Right lobe of liver (tissue), 6 donors: ENCODE measurements at places on chromosomes 13 and 19. TPM values are rescaled to one million over a fixed set of nuclear protein-coding genes. Genes with fewer than 3 reads are reported as not detected.
A peak's percentile ranks its signal among the peaks of the same experiment; 100 is the strongest.

- no peaks in the 10 kb centered on the region for H3K4me1 ChIP-seq
- no peaks in the 10 kb centered on the region for H3K27me3 ChIP-seq
Observed at GRCh38 chr13:79604752-79605151, 123.8 kb downstream of the NDFIP2 start.

GRCh38 chr19:45016388-45017314, 15.4 kb downstream of the RELB start:
- H3K27me3 ChIP-seq = no peaks in the 10 kb centered on the region
- H3K36me3 ChIP-seq = no peaks in the 10 kb centered on the region
- no peaks in the 10 kb centered on the region for H3K4me1 ChIP-seq

HPN gene
- 486 TPM for total RNA-seq

S1PR5 gene
- total RNA-seq = 0.21 TPM

CACNG7 gene
- not detected for total RNA-seq

ZNF490 gene
- 7.0 TPM for total RNA-seq

CBY2 gene
- total RNA-seq = not detected

DNA sequence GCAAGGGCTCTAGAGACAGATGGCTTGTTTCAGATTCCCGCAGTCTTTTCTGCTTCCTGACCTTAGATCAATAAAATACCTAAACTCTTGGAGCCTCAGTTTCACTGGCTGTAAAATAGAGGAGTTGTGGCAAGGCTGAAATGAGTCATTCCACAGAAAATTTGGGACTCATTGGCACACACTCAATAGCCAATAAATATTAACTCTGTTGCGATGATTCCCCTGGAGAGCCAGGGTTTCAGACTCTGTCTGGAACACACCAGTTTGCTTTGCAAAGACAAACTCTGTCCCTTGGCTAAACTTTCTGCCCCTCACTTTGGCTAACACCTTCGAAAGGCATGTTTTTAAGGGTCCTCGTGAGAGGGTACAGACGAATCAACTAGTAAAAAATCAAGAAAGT, 18.1 kb upstream of the UBE2L5 start:
- no peak for DNase-seq
- H3K27ac ChIP-seq = peak overlapping the region; percentile 77
- peaks cover 21% of the 10 kb centered on the region for H3K4me1 ChIP-seq
- H3K4me3 ChIP-seq = no peak overlapping the region

DNA sequence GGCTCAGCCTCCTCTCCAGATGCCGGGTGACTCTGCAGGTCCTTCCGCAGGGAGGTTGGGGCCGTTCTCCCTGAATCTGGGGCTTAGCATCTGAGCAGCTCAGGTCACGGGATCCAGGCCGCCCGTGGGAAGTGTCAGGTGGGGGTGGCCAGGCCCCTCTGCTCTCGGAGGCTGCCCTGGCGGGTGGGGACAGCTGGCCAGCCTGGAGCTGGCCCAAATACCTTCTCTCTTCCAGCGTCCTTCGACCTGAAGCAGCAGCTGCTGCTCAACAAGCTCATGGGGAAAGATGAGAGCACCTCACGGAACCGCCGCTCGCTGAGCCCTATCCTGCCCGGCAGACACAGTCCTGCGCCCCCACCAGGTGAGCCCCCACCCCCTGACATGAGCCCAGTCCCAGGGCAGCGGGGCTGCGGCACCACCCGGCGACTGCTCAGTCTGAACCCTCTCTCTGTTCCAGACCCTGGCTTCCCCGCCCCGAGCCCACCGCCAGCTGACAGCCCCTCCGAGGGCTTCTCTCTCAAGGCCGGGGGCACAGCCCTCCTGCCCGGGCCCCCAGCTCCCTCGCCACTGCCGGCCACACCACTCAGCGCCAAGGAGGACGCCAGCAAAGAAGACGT, 19.1 kb downstream of the PEX11G start:
- no peaks in the 10 kb centered on the region for H3K27me3 ChIP-seq
- no peak overlapping the region for H3K4me3 ChIP-seq
- no peaks in the 10 kb centered on the region for H3K4me1 ChIP-seq

- H3K27me3 ChIP-seq = no peaks in the 10 kb centered on the region
- H3K4me3 ChIP-seq = no peak overlapping the region
Observed at GRCh38 chr19:12750851-12751250, 740 bp upstream of the BEST2 start.

GRCh38 chr13:97752961-97753668, 200.4 kb upstream of the IPO5 start:
- no peak overlapping the region for H3K27ac ChIP-seq
- DNase-seq = no peak
- no peak overlapping the region for H3K4me3 ChIP-seq
- H3K4me1 ChIP-seq = no peaks in the 10 kb centered on the region
- no peaks in the 10 kb centered on the region for H3K27me3 ChIP-seq
- H3K36me3 ChIP-seq = no peaks in the 10 kb centered on the region

DNA sequence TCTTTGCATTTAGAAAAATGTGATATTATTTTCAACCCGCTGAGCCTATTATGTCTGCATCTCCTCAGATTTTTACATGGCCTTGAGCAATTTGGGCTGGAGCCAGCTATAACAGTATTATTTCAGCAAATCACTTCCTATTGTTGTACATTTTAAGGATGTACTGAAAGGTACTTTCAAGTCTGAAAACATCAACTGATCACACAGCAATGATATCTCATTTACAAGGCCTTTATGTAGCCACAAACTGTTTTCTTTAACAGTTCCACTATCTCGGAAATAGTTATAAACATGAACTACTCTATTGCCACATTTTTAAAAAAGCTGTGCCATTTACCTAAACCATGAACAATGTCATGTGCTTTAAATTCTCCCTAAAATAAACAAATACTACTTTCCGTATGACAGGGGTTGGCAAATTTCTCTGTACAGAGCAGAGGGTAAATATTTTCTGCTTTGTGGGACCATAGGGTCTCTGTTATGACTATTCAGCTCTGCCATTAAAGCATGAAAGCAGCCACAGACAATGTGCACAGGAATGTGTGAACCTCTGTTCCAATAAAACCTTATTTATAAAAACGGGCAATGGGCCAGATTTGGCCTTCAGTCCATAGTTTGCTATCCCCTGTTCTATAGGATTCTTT, 560.4 kb downstream of the GPC6 start:
- H3K4me1 ChIP-seq = no peaks in the 10 kb centered on the region
- H3K4me3 ChIP-seq = no peak overlapping the region
- H3K27ac ChIP-seq = no peak overlapping the region
